ENCODE measurements at places on chromosomes 4 and X.

DNA sequence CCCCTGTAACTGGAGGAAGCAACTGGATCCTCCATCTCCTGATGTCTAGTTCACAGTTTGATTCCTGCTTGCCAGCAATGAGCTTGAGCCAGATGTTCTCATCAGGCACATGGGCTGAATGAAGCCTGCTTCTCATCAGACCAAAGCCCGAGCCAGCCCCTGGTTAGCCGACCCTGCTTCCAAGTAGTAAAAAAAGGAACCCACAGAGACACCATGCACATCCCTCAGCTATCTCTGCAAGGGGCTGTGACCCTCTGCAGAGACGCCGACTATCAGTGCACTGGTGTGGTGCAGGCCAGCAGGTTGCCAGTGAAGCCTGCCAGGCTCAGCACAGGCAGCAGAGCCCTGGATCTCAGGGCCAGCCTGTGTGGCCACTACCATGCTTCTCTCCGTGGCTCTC, 2.8 kb downstream of the DCTD start:
- DNase-seq = no peak

DNA sequence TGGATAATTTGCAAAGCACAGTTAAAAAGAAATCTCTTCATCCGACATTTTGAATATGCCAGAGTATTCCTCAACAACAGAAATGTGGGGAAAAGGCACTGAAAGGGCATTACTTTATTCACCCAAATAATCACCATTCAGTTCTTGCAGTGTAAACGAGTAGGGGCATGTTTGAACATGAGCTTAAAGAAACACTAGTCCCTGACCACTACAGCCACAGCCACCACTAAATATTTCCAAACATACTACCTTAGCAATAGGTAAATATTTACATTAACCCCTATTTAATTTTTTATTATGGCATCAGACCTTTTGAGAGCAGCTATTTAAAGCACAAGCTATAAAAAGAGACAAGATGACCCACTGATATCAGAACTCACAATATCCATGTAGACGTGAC, 27.6 kb downstream of the MCF2 start:
- DNase-seq = no peak

DNA sequence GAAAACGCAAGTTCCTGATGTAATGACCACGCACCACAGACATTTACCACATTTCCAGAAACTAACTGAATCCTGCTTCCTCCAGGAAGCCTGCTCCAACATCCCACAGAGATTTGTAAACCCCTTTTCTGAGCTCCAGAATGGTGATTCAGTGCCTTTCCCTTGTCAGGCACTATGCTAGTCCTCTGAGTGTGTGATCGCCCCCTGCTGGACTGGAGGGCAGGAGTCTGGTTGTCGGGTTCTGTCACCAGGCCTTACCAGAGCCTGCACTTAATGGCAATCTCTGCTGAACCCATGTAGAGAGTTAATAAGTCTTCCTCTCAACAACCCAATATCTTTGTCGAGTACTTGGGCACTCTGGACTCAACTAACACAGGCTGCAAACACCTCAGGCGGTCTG, 14.5 kb upstream of the KDM5C start:
- DNase-seq = no peak

GRCh38 chrX:109878236-109878635, 124.7 kb upstream of the TMEM164 start:
- no peak for DNase-seq

DNA sequence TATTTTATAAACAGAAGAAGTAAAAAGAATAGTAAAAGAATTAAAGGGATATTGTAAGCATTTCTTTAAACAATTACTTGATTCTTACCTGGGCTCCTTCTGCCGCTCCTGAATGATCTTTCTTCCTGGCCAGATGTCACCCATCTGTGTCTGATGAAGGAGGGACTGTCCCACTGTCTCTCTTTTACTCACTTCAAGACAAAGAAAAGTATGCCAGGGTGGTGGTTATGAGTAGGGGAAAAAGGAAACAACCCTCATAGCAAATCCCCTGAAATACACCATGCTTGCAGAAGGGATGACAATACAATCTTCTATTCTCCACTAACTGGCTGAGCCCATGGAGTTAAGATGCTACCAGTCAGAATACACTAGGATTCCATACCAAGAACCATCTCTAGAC, 31.1 kb downstream of the SYTL4 start:
- no peak for DNase-seq
